Stimulated activated CD4-positive, alpha-beta T cell treated with anti-CD3 and anti-CD28 coated beads, Interleukin-12 subunit alpha, Interleukin-12 subunit beta, amount 100 ng/mL, for 48 hours (primary cell): ENCODE measurements at places on chromosomes 5 and 9.

DNA sequence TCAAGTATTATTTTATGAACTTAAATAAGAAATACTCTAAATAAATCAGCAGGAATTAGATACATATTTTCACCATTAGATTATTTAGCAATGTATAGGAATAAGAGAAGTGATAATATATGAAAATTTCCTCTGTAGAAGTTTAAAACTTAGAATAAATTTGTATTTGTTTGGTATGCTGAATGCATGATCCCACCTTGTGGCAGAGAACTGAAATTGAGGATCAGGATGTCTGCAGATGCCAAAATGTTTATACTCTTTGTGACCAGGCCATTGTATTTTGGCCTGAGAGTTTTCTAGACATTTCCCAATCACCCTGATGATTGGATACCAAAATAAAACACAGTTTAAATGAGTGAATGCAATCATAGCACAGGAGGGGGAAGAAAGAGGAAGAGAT, 6.3 kb downstream of the TYRP1 start:
- DNase-seq, result no peak

DNA sequence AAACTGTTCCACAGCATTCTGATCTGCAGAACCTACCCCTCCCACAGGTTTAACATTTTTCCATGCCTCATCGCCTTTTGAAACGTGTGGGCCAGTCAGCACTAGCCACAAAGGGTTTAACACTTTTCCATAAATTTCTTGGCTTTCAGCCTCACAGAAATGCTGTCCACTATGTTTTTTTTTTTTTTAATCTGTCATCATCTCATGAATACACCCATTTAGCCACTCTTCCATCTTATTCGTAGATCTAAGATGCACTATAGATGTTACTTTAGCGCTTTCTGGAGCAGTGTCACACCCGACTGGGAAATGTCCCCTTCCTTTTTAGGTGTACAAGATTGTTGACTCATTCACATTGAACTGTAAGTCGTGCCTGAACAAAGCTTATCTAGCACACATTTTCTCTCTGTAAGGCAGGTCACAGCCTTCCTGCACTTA, 62.3 kb downstream of the GCNT1 start:
- no peak for DNase-seq

- no peak for DNase-seq
These were observed 720 bp downstream of the TMEM203 start for GRCh38 chr9:137204731-137205125.

DNA sequence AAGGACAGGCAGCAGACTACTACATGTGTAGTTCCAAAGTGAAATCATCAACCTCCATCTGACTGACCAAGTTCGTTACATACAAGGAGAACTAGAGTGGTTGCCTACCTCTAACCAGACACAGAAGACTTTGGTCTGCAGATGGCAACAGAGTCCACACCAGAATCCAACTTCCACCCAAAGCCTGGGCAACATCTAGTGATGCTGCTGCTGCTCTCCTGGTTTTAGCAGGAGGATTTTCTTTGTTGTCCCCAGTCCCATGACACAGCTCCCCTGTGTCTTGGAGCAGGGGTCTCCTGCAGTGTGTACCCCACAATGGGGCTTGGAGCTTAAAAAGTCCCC, 46.4 kb upstream of the APC start:
- no peak for DNase-seq

GRCh38 chr9:70601000-70601951, 186.8 kb upstream of the KLF9 start:
- no peak for DNase-seq
